Hematopoietic multipotent progenitor cell treated with erythropoietin and hydrocortisone succinate and interleukin-3 and kit ligand, for 15 days (in vitro differentiated cells): ENCODE measurements at places on chromosomes 2 and 18.

- no peak for DNase-seq
These were observed 139.0 kb downstream of the GULP1 start for GRCh38 chr2:188430705-188431104.

GRCh38 chr2:140542627-140543026 lies 1588.2 kb downstream of the LRP1B start:
- DNase-seq, result no peak

DNA sequence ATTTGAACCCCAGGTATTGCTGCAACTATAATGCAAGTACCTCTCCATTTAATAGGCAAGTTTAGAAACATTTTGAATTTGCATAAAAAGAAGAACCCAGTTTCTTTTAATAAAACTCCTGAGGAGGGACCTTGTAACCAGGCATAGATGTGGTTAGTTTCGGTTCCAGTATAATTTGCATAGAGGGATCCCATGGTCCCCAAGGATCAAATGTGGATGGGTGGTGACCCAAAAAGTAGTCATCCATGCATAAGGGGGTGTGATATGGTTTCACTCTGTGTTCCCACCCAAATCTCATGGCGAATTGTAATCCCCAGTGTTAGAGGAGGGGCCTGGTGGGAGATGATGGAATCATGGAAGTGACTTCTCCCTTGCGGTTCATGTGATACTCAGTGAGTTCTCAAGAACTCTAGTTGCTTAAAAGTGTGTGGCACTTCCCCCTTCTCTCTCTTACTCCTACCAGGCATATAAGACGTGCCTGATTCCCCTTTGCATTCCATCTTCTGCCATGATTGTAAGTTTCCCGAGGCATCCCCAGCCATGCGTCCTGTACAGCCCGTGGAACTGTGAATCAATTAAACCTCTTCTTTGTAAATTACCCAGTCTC lies 40.2 kb upstream of the SKA1 start:
- DNase-seq, result no peak

- no peak for DNase-seq
These were observed 12.0 kb upstream of the CEP68 start for GRCh38 chr2:65044097-65044735.

DNA sequence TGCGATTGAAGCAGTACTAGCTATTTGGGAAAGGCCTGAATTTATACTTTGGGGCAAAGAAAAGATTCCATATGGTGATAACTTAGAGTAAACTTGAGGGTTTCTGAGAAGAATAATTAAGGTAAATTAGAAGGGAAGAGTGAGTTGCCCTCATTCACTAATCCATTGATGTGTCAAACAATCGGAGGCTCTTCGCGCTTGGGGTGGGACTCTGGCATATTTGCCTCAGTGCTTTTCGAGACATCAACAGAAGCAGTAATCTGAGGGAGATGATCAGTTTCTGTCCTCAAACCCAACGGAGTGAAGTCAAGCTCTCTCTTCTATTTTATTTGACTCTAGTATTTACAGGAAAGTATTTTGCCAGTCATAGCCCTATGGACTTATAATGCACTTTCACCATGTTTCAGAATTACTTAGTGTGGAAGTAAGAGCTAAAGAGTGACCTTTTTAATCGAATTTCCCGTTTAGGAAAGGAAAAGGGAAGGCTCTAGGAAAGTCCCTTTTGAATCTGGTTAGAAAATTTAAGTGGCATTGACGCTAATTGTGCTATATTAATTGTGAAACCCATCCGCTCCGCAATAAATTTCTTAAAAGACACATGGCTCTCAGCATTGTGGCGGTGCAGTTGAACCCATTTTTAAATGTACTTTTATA lies 1.3 kb downstream of the RAB10 start:
- peak; percentile 55 for DNase-seq

DNA sequence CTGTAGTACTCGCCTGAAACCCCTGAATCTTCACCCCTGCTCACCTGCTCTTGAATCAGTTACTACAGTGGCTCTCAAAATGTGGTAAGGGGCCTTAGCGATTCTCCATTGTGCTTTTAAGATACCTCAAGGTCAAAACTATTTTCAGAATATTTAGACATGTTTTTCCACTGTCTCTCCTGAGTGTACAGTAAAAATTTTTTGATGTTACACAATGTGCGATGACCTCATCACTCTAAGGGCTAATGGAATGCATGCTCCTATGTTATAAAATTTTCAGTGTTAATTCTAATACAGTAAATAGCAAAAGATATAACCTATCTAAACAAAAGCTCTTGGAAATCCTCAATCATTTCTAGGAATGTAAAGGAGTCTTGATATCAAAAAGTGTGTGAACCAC lies 336.9 kb upstream of the PKDCC start:
- DNase-seq, result no peak

- no peak for DNase-seq
These were observed 9.7 kb downstream of the E2F6 start for GRCh38 chr2:11456251-11456650.

GRCh38 chr2:43462866-43463641 lies 132.8 kb downstream of the THADA start:
- no peak for DNase-seq

DNA sequence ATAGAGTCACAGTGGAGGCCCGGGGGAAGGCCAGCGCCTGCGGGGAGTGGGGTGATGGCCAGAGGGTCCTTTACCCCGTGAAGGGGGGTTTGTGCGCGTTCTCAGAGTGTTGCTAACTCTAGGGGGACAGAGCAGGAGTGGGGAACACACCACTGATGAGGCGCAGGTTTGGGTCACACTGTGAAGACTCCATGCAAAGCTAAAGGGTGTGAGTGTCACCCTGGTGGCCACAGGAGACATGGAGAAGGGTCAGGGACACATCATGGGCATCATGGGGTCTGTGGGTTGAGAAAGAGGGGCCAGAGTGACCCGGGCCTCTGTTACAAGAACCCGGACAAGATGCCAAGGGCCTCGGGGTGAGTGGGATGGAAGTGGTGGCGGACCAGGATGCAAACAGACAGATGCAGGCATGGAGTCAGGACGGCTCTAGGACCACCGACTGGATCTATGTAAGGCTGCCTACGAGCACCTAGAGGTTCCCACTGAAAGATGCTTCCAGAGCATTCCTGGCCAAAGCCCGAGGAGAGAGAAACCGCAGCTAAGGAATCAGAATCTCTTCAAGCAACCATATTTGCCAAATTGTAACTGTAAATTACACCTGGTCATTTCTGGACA lies 84.3 kb downstream of the PXDN start:
- no peak for DNase-seq

DNA sequence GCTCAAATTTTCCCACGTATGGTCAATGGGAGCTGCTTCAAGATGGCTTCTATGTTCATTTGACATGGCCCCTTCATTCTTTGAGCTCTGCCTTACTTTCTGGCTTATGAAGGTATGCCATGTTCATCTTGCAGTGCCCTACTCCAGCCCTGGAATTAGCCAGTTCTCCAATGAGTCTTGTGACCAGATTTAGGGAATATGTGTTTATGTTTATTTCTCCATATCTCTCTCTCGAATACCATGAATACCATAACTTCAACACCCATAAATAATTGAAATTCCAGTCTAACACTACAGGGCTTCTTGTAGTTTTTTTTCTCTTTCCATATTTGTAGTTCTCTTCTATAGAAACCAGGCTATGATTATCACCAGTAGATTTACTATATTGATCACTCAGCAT lies 39.7 kb downstream of the EPB41L5 start:
- DNase-seq, result no peak

DNA sequence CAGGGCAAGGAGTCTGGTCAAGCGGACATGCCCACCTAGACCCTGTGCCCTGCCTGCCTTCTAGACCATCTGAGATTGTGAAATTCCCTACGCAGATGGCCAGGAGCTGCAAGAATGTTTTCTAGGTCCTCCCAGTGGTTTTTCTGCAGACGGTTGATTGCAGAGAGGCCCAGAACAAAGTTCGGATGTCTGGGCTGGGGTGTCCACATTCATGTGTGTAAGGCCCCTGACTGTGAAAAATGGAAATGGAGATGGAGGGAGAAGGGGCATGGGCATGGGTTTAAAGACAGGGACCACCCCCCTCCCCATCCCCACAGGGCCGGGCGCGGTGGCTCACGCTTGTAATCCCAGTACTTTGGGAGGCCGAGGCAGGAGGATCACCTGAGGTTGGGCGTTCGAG lies 11.8 kb downstream of the ARHGAP25 start:
- no peak for DNase-seq

- peak; percentile 57 for DNase-seq
These were observed 47.6 kb downstream of the BCL11A start for GRCh38 chr2:60505880-60506260.

DNA sequence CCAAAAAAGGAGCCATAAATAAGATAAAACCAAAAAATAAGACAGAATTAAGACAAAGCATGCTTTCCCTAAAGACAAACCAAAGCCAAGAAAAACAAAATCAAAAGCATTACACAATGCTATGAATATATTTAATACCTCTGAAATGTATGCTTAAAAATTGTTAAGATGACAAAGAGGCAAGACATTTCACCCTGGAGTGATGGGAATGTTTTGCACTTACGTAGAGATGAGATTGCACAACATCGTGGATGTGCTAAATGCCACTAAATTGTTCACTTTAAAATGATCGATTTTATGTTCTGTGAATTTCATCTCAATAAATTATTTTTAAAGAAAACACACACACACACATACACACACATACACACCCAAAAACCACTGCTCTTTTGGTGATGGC lies 386.6 kb upstream of the KLHL29 start:
- no peak for DNase-seq

DNA sequence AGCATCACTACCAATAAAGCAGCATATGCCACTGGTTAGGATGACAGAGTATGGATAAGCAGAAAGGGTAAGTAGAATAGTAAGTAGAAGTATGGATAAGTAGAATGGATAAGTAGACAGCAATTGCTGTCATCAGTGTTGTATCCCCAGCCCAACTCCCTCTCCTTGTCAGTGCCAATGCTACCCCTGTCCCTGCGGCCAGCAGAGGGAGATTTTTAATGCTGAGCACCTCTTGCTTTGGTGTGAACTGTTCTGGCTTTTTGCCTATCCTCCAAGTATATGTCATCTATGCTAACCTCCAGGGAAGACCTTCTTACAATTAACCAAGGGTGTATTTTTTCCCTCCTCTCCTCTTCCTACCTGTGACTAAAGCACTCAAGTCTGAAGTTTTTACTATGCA lies 136.7 kb upstream of the SPHKAP start:
- no peak for DNase-seq

GRCh38 chr2:69018678-69019095 lies 5.7 kb downstream of the ANTXR1 start:
- no peak for DNase-seq

DNA sequence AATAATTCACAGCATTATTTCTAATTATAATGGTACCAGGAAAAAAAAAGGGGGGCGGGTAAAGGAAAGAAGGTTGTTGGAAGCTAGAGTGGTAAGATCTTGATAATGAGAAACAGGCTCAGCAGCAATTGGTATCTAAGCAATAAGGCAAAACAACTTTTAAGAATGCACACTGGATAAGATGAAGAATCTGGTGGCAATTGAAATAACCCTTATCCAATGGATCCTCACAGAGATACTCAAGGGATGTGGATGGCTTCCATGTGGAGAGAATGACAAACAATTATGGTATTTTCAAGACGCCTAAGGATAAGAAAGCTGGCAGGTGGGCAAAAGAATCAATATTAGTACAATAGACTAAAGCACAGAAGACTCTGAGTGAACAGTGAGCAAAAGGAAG lies 153.6 kb downstream of the UPP2 start:
- DNase-seq, result no peak

DNA sequence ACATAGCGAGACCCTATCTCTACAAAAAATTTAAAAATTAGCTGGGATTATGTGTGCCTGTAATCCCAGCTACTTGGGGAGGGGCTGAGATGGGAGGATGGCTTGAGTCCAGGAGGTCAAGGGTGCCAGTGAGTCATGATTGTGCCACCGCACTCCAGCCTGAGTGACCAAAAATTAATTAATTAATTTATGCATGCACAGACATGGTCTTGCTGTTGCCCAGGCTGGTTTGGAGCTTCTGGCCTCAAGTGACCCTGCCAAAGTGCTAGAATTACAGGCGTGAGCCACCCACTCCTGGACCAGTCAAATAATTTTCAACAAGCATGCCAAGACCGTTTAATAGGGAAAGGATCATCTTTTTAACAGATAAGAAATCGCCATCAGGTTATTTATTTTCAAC lies 57.7 kb upstream of the TFCP2L1 start:
- no peak for DNase-seq
